Type B pancreatic cell (in vitro differentiated cells): ENCODE measurements at places on chromosomes 5 and 9.

DNA sequence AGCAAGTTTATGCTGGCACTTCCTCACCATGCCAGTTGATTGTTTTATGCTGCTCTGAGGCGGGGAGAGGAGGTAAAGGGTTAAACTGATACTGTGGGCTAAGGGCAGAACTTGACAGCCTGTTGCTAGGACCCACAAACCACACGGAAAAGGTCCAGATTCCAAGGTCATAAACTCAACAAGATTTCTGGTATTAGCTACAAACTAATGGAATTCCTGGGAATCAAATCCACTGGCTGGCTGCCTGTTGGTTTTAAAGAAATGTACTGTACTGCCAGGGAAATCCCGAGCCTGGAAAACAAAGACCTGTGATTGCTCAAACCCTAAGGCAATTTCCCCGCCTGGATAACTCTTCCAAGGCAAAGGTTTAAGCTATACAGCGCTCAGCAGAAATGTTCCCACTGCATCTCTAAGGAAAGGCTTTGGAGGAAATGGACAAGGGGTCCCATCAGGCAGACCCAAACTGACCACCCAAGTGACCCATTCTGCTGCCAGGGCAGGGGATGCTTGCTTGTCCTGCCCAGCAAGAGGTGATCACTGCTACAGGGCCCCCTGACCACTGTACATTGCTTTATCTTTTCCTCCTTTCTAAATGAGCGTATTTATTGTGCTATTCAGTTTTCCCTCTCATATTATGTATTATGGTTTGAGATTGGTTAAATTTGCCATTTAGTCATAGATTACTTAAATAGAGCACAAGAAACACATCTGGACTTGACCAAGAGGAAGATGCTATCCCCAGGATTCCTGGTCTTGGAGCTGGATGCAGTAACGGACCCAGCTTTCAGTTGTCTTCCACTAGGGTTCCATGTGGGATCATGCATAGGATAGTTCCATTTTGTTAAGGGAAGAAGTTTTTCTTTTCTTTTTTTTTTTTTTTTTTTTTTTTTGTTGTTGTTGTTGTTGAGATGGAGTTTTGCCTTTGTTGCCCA is 124.3 kb downstream of the SUSD1 start:
- no peak for DNase-seq

GRCh38 chr9:99162759-99163364 is 57.9 kb downstream of the TGFBR1 start:
- no peak for DNase-seq

GRCh38 chr9:114180696-114181606 is 25.6 kb downstream of the COL27A1 start:
- no peak for DNase-seq

DNA sequence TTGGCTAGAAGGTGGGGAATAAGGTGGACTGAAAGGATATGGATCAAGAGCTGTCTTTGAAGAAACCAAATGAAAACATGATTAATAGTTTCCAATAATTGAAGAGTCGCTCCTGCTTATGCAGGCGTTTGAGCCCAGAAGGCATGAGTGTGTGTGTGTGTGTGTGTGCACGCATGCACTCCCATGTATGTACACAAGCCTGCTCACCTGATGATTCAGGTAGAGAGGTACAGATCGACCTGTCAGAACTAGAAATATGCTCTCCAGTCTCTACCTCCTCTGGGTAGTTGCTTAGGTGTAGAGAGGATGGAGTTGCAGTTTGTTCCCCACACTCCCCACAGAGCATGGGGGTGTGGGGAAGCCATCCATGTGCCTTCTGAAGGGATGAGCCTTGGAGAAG is 1.1 kb upstream of the FGF1 start:
- DNase-seq, result no peak

GRCh38 chr5:131754363-131754762 is 42.5 kb downstream of the FNIP1 start:
- no peak for DNase-seq

- DNase-seq, result no peak
Measured at GRCh38 chr5:42811591-42812446, at the start of gene SELENOP. Gene SELENOP (minus strand): TSS chr5:42811892. CDS start chr5:42808353, 3,539 bp downstream.

DNA sequence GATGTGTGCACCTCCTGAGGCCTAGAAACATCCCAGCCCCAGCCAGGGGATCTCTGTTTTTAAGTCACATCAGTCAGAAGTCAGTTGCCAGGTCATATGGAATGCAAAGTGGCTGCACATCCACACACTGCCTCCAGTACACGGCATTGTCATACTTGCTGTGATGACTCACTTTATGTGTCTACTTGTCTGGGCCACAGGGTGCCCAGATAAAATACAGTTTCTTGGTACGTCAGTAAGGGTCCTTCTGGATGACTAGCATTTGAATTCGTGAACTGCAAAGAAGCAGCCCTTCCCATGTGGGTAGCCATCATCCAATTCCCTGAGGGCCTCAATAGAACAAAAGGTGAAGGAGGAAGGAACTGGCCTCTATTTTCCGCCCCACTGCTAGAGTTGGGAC is 27.7 kb downstream of the AUH start:
- DNase-seq, result no peak

- no peak for DNase-seq
Measured at GRCh38 chr5:91302958-91303357, 80.2 kb downstream of the ARRDC3 start.

GRCh38 chr9:73135394-73135793 is 16.3 kb upstream of the ANXA1 start:
- no peak for DNase-seq

GRCh38 chr5:170444969-170445505 is 55.9 kb upstream of the KCNMB1 start:
- peak; percentile 45 for DNase-seq
